ENCODE measurements at places on chromosomes 4 and X. TPM values are rescaled to one million over a fixed set of nuclear protein-coding genes. Genes with fewer than 3 reads are reported as not detected.
A peak's percentile ranks its signal among the peaks of the same experiment; 100 is the strongest.

DNA sequence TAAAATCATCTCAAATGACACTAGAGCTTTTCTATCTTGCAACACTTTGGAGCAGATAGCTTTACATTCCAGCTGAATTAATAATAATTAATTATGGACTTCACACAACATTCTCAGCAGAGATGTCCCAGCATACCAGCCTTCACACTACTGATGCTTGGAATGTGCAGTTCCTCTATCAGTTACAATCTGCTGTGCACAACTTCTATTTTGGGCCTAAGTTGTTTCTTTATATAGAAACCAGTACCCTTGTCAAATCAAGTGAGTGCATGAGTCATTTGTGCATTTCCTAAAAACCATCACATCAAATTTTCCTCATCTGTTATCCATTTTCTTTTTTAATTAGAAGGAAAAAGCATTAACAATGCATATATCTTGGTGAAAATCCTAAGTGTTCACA is 8.8 kb upstream of the RASL11B start:
- DNase-seq = no peak
- H3K27me3 ChIP-seq = no peaks in the 10 kb centered on the region
- no peak overlapping the region for H3K4me3 ChIP-seq
- no peaks in the 10 kb centered on the region for H3K36me3 ChIP-seq
- peaks cover 9% of the 10 kb centered on the region for H3K4me1 ChIP-seq

- DNase-seq = no peak
- H3K4me1 ChIP-seq = no peaks in the 10 kb centered on the region
- no peaks in the 10 kb centered on the region for H3K27me3 ChIP-seq
- H3K4me3 ChIP-seq = no peak overlapping the region
- H3K27ac ChIP-seq = no peak overlapping the region
- no peaks in the 10 kb centered on the region for H3K36me3 ChIP-seq
Measured at GRCh38 chr4:144868309-144868708, 222.4 kb downstream of the HHIP start.

The ERAS gene
- polyA plus RNA-seq = not detected

DNA sequence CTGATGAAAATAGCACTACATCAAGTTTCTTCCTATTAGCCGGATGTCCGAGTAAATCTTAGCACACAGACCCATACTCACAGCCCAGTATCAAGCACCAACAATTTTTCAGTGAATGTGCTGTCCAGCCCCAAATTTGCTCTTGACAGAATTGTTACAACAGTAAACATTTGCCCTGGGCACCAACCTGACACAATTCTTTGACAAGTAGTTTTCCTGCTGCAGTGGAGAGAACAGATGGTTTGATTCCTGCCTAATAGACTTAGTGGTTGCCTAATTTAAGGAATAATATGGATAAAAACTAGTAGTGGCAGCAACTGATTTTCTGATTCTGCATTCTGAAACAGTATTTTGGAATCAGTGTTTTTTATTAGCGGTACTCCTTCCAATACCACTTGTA is 253.6 kb downstream of the SLC39A8 start:
- no peaks in the 10 kb centered on the region for H3K4me1 ChIP-seq
- H3K27ac ChIP-seq = no peak overlapping the region
- no peak overlapping the region for H3K4me3 ChIP-seq
- DNase-seq = no peak
- no peaks in the 10 kb centered on the region for H3K36me3 ChIP-seq

The CHM gene
- polyA plus RNA-seq = 20.4 TPM

- H3K27ac ChIP-seq = no peak overlapping the region
- H3K4me3 ChIP-seq = no peak overlapping the region
- H3K27me3 ChIP-seq = no peaks in the 10 kb centered on the region
- H3K4me1 ChIP-seq = no peaks in the 10 kb centered on the region
- H3K36me3 ChIP-seq = no peaks in the 10 kb centered on the region
Measured at GRCh38 chrX:7261672-7262332, 113.8 kb upstream of the PUDP start.

- no peak overlapping the region for H3K27ac ChIP-seq
- no peak overlapping the region for H3K4me3 ChIP-seq
- no peaks in the 10 kb centered on the region for H3K27me3 ChIP-seq
Measured at GRCh38 chr4:96035727-96036126, 195.8 kb downstream of the PDHA2 start.

The NXF2B gene
- not detected for polyA plus RNA-seq

DNA sequence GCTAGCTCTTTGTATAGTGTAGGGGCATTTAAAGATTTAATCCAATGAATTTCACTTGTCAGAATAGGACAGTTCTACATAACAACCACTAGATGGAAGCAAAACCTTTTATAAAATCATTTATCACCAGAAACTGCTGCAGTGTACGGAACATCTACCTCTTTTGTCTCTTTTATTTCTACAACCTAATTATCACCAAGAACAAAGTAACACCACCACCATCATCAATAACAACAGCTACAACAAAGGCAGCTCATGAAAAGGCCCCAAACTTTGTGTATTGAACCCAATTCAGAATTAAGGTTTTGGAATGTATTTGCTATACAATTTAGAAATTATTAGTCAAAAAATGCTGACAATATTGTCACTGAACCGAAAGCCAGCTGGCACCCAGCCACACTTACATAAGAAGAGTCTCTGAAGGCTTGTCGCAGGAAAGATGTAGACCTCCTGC is 260.9 kb upstream of the RPS6KA3 start:
- no peaks in the 10 kb centered on the region for H3K36me3 ChIP-seq
- no peaks in the 10 kb centered on the region for H3K27me3 ChIP-seq
- no peak overlapping the region for H3K4me3 ChIP-seq
- no peak overlapping the region for H3K27ac ChIP-seq
- no peaks in the 10 kb centered on the region for H3K4me1 ChIP-seq

The ADH1B gene
- not detected for polyA plus RNA-seq

The LDB2 gene
- not detected for polyA plus RNA-seq

The NPY2R gene
- not detected for polyA plus RNA-seq

GRCh38 chr4:169109035-169109675 is 99.1 kb upstream of the CBR4 start:
- H3K4me1 ChIP-seq = peaks cover 17% of the 10 kb centered on the region
- peaks cover 12% of the 10 kb centered on the region for H3K36me3 ChIP-seq
- no peak overlapping the region for H3K4me3 ChIP-seq

- H3K27me3 ChIP-seq = no peaks in the 10 kb centered on the region
- no peak overlapping the region for H3K27ac ChIP-seq
- peaks cover 18% of the 10 kb centered on the region for H3K36me3 ChIP-seq
- DNase-seq = no peak
- H3K4me3 ChIP-seq = no peak overlapping the region
Measured at GRCh38 chr4:159341522-159341921, 238.6 kb downstream of the RAPGEF2 start.

GRCh38 chr4:89800527-89801103 is 36.3 kb downstream of the SNCA start:
- H3K27ac ChIP-seq = peak overlapping the region; percentile 49
- DNase-seq = no peak
- H3K4me3 ChIP-seq = peak overlapping the region; percentile 21
- H3K27me3 ChIP-seq = no peaks in the 10 kb centered on the region
- H3K4me1 ChIP-seq = peaks cover 19% of the 10 kb centered on the region

GRCh38 chrX:153598541-153599191 is at the start of gene CCNQ:
CCNQ (minus strand) TSS chrX:153599139; CDS start chrX:153599073, 66 bp downstream.
- DNase-seq = no peak
- peaks cover 3% of the 10 kb centered on the region for H3K36me3 ChIP-seq
- H3K27ac ChIP-seq = peak within 1 kb of the TSS; percentile 43
- H3K27me3 ChIP-seq = no peaks in the 10 kb centered on the region

DNA sequence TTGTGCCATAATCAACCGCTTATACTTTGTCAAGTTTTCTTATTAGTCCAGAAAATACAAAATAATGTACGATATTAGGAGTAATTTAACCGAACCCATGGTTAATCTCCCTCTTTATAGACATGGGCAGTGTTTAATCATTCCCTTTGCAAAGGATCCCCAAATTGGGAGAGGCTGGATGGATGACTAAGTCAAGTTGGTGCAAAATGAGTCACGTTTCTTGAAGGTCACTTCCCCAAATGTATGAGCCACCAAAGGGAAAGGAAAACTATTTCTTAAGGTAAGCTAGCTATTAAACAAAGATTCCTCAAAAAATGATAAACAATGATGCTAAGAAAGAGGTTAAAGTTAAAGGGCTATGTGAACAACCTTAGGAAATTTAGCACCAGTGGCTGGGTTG is 17.5 kb downstream of the MAML3 start:
- no peak overlapping the region for H3K4me3 ChIP-seq
- no peaks in the 10 kb centered on the region for H3K27me3 ChIP-seq
- no peak for DNase-seq
- H3K27ac ChIP-seq = no peak overlapping the region
- no peaks in the 10 kb centered on the region for H3K36me3 ChIP-seq

The NXF2 gene
- polyA plus RNA-seq = not detected

The SSX2B gene
- not detected for polyA plus RNA-seq

The PAK3 gene
- 0.37 TPM for polyA plus RNA-seq

Data from keratinocyte (primary cell).